ENCODE measurements at places on chromosomes 5 and 9.

GRCh38 chr5:112411903-112412302 is 7.2 kb downstream of the EPB41L4A start:
- DNase-seq, result no peak

DNA sequence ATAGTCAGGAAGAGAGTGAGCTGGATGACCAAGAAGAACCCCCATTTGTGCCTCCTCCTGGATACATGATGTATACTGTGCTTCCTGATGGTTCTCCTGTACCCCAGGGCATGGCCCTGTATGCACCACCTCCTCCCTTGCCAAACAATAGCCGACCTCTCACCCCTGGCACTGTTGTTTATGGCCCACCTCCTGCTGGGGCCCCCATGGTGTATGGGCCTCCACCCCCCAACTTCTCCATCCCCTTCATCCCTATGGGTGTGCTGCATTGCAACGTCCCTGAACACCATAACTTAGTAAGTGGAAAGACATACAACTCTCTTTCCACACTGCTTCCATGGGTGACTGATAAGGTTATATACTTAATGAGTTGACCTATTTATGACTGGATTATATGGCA is 51.5 kb downstream of the RAB14 start:
- no peak for DNase-seq

- DNase-seq, result no peak
Measured at GRCh38 chr5:67381236-67381880, 184.8 kb upstream of the CD180 start.

DNA sequence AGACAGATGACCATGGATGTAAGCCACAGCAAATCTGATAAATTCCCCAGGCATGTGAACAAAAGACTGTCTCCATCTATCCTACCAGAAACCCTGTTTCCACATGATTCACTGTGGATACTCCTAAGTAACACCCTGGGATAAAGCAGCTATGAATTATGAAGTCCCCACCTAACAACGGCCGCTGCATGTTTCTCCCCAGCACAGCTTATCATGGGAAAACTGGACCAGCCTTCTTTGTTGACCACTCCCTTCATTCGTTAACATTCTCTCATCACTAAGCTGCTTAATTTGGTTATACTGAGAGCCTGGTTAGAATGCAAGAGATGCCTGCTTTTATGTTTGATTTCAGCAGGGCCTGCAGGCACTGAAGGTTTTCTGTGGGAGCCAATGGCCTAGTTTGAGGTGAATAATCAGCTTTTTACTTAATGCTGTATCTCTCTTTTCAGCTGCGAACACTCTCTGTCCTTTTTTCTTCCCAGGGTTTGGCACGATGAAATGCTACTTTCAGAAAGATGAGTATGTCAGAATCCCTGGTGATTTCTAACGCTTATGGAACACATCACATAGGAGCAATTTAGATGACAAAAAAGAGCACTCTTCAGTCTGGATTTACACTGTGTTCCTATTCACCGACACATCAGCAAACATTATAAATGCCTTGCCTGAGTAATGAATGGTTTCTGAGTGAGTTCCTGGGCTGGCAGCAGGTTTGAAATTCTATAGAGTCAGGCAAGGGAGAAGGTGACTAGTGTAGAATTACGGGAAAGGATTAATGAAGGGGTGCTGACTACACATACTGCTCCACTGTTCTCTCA is 318.4 kb upstream of the ZNF608 start:
- DNase-seq, result no peak

DNA sequence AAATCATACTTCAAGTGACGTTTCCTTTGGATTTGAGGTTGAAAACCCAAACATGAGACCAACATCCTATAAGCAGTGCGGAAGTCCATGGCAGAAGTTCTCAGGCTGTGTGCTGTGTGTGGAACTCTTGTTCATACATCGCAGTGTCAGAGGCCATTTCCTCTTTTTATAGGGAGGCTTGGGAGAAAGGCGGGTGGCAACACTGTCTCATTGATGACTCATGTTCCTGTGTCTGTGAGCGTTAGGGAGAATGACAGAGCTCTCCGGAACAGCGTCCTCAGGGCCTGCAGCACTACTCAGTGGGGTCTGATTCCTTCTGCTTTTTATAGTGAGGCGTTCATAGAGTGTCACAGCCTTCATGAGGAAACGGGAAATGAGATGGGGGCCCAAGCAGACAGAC is 98.8 kb upstream of the BASP1 start:
- DNase-seq, result no peak

GRCh38 chr9:92245005-92245797 is 48.3 kb downstream of the IARS1 start:
- no peak for DNase-seq

GRCh38 chr5:118628660-118629354 is 359.5 kb downstream of the DTWD2 start:
- DNase-seq, result no peak

DNA sequence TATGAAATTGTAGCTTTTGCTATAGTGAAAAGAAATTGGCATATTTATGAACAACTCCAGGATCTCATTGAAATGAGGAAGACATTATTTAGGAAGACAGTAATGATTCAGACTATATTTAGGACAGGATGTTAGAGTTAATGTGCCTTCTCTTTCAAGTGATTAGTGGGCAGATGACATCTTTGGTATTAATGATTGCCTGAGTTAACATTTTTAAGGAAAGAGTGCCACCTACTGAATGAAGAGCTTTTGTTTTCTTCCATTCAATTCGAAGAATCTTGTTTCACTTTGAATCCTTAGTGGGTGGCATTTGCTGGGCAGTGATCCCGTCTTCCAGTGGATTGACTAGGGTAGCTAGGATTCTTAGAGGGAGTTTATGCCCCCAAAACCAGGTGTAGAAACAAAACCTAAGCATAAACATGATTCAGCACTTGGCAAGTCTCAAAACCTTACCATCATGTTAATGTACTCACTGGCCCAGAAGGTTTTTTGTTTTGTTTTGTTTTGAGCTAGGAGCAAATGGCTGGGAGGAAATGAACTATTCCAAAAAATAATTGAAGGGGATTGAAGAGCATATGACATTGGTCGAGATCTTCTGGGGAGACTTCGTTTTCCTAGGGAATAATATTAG is 23.2 kb downstream of the MAP3K1 start:
- no peak for DNase-seq

- DNase-seq, result no peak
Measured at GRCh38 chr5:32955814-32956213, 244.7 kb downstream of the NPR3 start.

GRCh38 chr9:94182532-94182931 is 76.6 kb upstream of the ZNF169 start:
- no peak for DNase-seq

DNA sequence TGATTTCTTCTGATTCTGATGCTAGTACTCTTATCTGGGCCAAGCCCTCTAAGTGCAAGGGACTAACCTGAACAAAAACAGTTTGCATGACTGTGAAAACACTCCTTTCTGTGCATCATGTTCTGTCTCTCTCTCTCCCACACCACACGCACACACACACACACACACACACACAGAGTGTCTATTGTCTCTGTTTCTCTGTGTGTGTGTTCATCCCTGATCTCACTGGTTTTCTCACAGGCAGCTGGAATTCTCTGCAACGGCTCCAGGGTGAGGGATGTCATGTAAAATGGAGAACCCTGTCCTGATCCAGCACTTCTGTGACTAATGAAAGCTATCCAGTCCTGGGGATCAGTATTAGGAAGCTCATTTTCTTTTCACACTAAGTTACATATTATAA is 453.1 kb upstream of the RGMB start:
- no peak for DNase-seq

- no peak for DNase-seq
Measured at GRCh38 chr9:124504530-124505005, 2.6 kb downstream of the NR5A1 start.

DNA sequence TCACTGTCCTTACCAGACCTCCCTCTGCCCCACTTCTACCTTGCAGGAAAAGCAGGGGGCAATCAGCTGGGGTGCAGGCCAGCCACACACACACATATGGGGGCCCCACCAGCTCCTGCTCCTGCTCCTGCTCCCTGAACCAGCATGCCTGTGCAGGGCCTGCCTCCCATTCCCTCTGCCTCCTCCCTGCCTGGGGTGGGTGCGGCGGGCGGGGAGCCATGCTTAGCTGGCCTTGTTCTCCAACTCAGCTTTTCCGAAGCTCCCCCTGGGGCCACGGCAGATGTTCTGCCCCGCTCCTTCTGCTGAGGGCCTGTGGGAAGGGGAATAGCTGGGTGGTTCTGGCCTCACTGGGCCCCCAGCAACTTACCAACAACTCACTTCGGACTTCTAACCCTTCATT is 89.8 kb downstream of the ZNF354C start:
- no peak for DNase-seq

DNA sequence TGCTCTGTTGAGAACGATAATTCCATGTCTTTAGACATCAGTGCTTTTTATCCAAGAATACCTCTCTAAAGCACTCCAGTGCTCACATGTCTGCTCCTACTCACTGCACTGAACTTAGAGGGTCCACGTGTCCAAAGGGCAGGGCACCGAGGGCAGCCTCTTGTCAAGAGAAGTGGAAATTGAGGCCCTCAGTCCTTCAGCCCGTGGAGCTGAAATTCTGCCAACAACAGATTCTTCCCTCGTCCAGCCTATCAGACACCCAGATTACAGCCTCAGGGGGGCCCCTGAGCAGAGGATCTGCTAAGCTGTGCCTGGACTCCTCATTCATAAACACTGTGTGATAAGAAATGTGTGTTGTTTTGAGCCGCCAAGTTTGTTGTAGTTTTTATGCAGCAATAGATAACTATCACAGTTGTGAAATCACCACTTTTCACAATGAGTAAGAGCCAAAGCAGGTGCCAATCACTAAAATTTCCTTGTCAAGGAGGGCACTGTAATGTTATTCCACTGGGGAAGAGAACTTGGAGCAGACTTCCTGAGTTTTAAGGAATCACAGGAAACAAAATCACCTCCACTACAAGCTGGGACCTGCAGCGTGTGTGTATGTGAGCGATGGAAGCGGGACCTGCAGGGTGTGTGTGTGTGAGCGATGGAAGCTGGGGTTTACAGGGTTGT is 58.8 kb upstream of the IGFBPL1 start:
- no peak for DNase-seq

DNA sequence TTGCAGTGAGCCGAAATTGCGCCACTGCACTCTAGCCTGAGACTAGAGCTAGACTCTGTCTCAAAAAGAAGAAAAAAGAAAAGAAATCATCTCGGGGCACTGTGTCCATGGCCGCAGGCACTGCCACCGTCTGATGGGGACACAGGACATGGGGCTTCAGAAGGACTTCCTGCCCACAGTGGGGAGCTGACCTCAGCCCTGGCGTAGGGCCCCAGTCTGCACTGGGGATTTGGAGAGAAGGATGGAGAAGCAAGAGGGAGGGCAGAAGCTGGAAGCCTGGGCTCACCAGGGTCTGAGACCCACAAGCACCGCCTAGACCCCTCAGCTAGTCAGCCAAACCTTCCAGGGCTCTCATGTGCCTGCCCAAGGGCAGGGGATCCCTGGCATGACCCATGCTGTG is 4.1 kb upstream of the SARDH start:
- no peak for DNase-seq

DNA sequence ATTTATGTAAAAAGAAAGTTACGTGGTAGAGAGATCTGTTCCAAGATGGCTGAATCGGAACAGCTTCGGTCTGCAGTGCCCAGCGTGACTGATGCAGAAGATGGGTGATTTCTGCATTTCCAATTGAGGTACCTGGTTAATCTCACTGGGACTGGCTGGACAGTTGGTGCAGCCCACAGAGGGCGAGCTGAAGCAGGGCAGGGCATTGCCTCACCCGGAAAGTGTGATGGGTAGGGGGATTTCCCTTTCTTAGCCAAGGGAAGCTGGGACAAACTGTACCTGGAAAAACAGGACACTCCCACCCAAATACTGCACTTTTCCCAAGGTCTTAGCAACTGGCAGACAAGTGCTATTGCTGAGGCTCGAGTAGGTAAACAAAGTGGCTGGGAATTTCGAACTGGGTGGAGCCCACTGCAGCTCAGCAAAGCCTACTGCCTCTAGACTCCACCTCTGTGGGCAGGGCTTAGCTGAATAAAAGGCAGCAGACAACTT is 13.1 kb upstream of the HSD17B4 start:
- no peak for DNase-seq

DNA sequence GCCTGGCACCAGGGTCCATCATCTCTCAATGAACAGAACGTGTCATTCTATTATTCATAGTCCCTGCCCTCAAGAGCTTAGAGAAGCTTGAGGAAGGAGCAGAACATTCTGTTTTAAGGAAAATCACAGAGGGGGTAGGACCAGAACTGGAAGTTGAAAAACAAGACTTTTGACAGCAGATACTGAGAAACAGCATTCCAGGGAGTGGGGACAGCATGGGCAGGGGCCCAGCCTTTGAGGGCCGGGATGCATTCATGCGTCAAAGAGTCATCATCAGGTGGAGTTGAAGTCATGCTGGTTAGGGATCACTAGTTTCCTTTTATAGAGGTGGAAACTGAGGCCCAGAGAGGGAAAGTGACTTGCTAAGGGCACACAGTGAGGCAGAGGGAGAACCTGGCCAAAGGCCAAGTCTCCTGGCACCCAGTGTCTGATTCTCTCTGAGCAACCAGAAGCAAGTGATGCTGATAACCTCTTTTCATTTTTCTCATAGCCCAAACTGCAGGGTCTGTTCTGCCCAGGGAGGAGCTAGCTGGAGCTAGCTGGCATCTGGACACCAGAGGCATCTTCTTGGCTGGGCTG is 41.5 kb upstream of the STXBP1 start:
- no peak for DNase-seq

DNA sequence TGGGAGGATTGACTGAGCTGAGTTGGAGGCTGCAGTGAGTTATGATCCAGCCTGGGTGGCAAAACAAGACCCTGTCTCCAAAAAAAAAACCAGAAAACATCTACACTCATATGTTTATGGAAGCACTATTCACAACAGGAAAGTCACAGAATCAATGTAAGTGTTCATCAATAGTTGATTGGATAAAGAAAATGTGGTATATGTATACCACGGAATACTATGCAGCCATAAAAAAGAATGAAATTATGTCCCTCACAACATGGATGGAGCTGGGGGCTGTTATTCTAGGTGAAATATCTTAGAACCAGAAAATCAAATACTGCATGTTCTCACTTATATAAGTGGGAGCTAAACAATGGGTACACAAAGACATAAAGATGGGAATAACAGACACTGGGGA is 2.8 kb upstream of the SLC25A2 start:
- no peak for DNase-seq

GRCh38 chr5:32578363-32578762 is 7.0 kb upstream of the SUB1 start:
- no peak for DNase-seq

GRCh38 chr5:56269216-56269927 is 36.2 kb upstream of the ANKRD55 start:
- no peak for DNase-seq

- DNase-seq, result no peak
Measured at GRCh38 chr9:74610523-74611061, 113.5 kb downstream of the RORB start.

- DNase-seq, result no peak
Measured at GRCh38 chr9:114919611-114920010, 10.8 kb downstream of the TNFSF8 start.

- no peak for DNase-seq
Measured at GRCh38 chr5:10348258-10348657, 5.2 kb upstream of the MARCHF6 start.

GRCh38 chr5:94903726-94904125 is 285.3 kb downstream of the SLF1 start:
- no peak for DNase-seq
